ENCODE measurements at places on chromosomes 5 and 9.

- no peak for DNase-seq
Measured at GRCh38 chr9:133089271-133089671, 27.5 kb downstream of the CEL start.

- DNase-seq: no peak
Measured at GRCh38 chr5:139847091-139847490, 51.5 kb downstream of the PSD2 start.

DNA sequence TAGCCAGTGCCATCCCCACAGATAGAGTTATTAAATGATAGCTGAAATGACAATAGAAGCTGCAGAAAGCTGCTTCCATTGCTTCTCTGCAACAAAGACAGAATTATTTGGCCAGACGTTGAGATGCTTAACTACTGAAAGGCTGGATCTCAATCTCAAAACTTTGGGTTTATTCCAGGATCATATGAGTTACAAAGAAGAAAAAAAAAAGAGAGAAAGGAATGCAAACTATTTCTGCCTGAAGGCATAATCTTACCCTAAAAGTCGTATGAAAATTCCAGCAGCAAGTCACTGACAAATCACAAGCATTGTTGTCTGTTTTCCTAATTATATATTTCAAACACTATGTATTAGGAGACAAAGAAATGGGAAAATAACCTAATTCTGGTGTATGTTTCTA, 12.8 kb upstream of the TYRP1 start:
- DNase-seq: no peak

- DNase-seq: no peak
Measured at GRCh38 chr9:99249619-99250018, 27.5 kb downstream of the SEC61B start.

DNA sequence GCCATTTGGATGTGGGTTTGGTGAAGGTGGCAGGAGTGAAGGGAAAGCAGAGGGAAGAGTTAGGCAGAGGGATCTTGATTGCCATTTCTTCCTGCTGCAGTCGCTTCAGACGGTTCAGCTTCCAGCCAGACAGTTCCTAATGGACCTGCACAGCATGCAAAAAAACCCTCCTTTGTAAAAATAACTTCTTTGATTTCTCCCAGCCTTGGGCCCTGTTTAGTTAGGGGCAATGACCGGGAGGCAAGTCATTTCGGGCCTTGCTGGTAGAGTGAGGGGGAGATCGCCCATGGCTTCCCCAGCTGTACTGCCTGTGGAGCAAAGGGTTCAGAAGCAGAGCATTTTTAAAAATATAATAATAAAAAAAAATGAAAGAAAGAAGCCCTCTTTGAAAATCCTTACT, 67.2 kb upstream of the TLE1 start:
- no peak for DNase-seq

Measured in left lung (tissue), 14 donors.